ENCODE measurements at places on chromosomes 6 and 20.

DNA sequence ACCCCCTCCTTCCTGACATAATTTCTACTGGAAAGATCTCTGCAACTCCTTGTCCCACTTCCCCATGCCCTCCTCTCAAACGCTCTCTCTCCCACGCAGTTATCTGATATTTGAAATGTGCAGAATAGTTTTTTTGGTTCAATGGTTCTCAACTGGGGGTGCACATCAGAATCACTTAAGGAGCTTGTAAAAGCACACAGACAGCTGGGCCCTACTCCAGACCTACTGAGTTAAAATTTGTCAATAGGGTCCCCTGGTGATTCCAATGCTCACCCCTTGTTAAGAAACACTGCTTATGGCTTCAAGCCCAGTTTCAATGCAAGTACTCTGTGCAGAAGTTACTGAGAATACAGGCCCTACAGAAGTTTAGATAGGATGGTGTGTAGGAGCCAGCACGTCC, 45.2 kb upstream of the KCNK16 start:
- no peak for DNase-seq

GRCh38 chr6:54419885-54420284, 111.6 kb downstream of the TINAG start:
- no peak for DNase-seq

DNA sequence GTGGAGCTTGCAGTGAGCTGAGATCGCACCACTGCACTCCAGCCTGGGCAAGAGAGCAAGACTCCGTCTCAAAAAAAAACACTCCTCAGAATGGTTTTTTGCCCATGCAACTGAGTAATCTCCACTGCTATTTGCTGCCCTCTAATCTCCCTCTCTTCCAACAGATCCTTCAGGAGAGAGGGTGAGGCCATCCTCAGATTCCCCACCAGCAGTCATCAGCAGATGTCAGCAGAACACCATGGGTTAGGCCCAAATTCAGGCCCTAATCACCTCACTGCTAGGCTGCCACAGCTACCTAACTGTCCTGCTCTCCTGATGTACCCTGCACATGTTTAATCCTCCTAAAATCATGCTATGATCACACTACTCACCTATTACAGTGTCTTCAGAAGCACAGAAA, 63.2 kb upstream of the BEND6 start:
- peak; percentile 34 for DNase-seq

DNA sequence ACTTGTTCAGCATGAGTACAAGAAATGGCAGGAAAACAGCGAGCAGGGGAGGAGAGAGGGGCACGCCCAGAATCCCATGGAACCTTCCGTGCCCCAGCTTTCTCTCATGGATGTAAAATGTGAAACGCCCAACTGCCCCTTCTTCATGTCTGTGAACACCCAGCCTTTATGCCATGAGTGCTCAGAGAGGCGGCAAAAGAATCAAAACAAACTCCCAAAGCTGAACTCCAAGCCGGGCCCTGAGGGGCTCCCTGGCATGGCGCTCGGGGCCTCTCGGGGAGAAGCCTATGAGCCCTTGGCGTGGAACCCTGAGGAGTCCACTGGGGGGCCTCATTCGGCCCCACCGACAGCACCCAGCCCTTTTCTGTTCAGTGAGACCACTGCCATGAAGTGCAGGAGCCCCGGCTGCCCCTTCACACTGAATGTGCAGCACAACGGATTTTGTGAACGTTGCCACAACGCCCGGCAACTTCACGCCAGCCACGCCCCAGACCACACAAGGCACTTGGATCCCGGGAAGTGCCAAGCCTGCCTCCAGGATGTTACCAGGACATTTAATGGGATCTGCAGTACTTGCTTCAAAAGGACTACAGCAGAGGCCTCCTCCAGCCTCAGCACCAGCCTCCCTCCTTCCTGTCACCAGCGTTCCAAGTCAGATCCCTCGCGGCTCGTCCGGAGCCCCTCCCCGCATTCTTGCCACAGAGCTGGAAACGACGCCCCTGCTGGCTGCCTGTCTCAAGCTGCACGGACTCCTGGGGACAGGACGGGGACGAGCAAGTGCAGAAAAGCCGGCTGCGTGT, 11.6 kb downstream of the TNFAIP3 start:
- peak; percentile 91 for DNase-seq

DNA sequence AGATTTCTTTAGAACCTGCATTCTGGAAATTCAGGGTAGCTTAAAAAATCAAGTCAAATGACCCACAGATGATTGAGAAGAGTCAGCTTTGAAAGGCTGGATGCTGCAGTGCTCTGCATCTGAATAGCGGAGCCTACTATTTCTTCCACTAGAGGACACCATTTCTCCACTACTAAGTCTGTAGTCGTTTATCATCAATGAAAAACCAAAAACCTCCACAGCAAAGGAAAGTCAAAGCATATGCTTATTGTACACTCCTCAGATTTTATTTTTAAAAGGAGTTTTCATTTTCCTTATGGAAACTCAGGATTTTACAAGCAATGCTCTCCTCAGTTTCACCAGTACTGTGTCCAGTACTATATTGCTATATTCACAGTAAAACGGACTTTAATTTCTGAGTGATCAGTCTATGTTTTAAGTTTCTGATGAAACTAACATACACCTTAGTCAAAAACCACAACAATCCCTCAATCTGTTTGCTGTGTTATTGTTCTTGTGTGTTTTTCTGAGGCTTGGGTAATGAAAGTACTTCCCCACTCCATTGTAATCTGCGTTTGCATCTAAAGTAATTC, 50.5 kb upstream of the ENPP5 start:
- DNase-seq: peak; percentile 5

DNA sequence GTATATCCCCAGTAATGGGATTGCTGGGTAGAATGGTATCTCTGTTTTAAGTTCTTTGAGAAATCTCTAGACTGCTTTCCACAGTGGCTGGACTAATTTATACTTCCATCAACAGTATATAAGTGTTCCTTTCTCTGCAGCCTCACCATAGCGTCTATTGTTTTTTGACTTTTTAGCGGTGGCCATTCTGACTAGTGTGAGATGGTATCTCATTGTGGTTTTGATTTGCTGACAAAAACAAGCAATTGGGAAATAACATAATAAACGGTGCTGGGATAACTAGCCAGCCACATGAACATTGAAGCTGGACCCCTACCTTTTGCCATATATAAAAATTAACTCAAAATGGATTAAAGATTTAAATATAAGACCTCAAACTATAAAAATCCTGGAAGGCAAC, 14.2 kb downstream of the OR2A4 start:
- DNase-seq: no peak

DNA sequence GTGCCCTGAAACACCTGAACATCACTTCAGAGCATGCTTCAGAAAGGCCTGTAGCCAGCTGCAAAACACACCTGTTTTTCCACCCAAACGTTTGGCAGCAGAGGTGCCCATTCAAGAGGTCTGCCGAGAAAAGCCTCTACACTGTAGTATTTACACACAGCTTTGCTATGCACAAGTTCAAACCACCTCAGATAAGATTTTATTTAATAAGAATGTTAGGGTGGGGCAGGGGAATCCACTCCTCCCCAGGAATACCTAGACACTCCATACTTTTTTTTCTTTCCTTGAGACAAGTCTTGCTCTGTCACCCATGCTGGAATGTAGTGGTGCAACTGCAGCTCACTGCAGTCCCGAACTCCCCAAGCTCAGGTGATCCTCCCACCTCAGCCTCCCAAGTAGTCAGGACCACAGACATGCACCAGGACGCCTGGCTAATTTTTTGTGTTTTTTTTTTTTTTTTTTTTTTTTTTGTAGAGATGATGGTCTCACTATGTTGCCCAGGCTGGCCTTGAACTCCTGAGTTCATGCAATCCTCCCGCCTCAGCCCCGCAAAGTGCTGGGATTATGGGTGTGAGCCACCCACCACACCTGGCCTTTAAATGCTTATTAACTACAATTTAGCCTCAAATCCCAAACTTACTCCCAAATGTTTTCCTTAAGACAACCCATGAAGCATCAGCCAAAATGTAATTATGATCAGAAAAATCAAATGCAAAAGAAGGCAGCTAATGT, 9.7 kb downstream of the MRPL14 start:
- DNase-seq: no peak

GRCh38 chr6:165847407-165848085, 184.5 kb upstream of the PDE10A start:
- DNase-seq: no peak

GRCh38 chr6:34598712-34599111, 42.6 kb upstream of the SPDEF start:
- DNase-seq: no peak

GRCh38 chr6:33875696-33876095, 71.9 kb upstream of the MLN start:
- peak; percentile 44 for DNase-seq

DNA sequence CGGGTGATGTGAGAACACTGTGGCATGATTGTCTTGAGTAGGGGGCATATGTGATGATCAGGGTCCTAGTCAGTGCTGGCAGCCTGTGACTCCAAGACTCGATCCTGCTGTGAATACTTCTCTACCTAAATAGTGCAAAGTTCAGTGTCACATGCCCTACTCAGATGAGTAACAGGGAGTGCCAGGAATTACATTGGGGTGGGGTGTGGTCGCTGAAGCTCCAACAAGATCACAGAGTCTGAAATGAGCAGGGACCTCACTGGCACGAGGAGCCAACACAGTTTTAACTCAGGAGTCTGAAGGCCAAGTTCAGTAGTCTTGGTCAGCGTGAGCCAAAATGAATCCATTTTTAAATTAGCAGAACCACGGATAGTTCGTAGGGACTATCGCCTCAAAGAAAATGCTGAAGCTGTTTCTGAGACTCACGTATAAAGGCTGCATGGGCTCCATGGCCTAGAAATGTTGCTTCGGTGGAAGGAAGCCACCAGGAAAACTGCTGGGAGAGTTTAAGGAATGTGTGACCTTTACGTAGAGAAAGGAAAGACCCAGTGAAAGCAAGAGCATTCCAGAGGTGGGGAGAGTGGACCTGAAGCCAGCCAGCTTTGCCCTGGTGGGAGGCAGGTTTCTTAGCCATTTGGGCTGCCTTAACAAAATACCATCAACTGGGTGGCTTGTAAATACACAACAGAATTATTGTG, 72.2 kb downstream of the RPP40 start:
- peak; percentile 63 for DNase-seq

GRCh38 chr6:158353883-158354877, 41.9 kb downstream of the TULP4 start:
- DNase-seq: no peak

- no peak for DNase-seq
Observed at GRCh38 chr6:11750682-11751081, 27.9 kb downstream of the ADTRP start.

DNA sequence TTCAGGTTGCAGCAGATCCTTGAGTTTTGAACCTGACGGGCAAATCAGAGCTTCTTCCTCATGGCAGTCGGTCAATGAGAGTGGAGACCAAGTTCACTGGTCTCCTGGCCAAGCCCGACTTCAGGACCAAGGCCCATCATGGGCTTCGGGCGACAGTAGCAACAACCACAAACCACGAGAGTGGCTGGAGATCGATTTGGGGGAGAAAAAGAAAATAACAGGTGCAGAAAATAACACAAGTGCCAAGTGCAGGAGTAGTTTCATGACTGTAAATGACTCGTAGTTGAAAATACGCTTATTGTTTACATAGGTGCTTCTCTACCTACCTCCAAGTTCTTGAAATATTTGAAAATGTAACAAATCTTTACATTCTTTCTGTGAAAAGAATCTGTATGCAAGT, 56.1 kb downstream of the DCBLD1 start:
- DNase-seq: no peak

GRCh38 chr6:145420599-145420998, 314.7 kb downstream of the EPM2A start:
- DNase-seq: no peak

DNA sequence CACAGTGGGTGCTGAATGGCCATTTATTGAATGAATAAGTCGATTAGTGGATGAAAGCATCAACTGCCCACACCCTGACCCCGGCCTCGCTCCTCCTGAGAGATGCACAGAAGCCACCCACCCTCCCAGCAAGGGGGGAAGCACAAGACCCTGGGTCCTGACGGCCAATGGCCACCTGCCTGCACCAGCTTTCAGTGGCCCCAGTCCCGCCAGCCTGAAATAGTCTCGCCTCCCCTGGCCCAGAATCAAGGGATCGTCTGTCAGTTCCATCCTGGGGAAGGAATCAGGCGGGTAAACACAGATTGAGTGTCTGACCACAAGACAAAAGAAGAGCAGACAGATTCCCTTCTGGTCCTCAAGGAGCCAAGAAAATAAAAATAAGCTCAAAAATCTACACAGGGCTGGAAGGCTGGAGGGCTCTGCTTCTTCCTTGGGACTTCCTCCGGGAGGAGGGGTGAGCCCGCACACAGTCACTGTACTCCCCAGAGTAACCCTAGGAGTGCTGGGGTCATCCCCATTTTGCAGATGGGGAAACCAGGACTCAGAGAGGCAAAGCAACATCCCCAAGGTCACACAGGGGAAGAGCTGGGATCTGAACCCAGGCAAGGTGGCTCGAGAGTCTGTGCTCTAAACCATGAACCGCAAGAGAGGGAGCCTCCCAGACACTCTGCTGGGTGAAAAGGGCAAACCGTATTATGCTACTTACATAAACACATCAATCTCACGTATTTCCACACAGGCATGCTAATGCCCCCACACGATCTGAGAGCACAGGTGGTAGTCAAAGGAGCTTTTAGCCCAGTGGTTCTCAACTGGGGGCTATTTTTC, 7.8 kb downstream of the PREX1 start:
- no peak for DNase-seq
